Panc1 (cell line): ENCODE measurements at places on chromosomes 3 and 15. TPM values are rescaled to one million over a fixed set of nuclear protein-coding genes. Genes with fewer than 3 reads are reported as not detected.
A peak's percentile ranks its signal among the peaks of the same experiment; 100 is the strongest.

DNA sequence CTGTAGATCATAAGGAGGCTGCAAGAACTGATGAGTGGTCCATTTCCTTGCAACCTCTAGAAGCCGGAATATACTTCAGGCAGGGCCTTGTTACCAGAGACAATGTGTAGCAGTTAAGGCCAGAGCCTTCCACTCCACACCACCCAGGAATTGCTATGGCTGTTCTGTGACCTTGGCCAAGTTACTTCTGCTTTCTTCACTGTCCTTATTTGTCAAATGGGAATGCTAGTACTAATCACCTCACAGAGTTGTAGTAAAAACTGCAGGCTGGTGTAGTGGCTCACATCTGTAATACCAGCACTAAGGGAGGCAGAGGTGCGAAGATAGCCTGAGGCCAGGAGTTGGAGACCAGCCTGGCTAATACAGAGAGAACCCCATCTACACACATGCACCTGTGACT is 28.7 kb upstream of the RPN1 start:
- H3K4me1 ChIP-seq, result peaks cover 13% of the 10 kb centered on the region
- peak overlapping the region; percentile 51 for H3K27ac ChIP-seq
- no peaks in the 10 kb centered on the region for H3K27me3 ChIP-seq
- no peak for DNase-seq
- no peak overlapping the region for H3K4me3 ChIP-seq
- H3K36me3 ChIP-seq, result no peaks in the 10 kb centered on the region

Gene IRAK2
- total RNA-seq, result 25.1 TPM

- no peak for DNase-seq
- no peak overlapping the region for H3K27ac ChIP-seq
- no peaks in the 10 kb centered on the region for H3K27me3 ChIP-seq
- peaks cover 5% of the 10 kb centered on the region; the same call in 1 of the 2 replicates for H3K4me1 ChIP-seq
- no peak overlapping the region for H3K4me3 ChIP-seq
- H3K36me3 ChIP-seq, result no peaks in the 10 kb centered on the region
These were observed 431.2 kb downstream of the LPP start for GRCh38 chr3:188584958-188585689.

DNA sequence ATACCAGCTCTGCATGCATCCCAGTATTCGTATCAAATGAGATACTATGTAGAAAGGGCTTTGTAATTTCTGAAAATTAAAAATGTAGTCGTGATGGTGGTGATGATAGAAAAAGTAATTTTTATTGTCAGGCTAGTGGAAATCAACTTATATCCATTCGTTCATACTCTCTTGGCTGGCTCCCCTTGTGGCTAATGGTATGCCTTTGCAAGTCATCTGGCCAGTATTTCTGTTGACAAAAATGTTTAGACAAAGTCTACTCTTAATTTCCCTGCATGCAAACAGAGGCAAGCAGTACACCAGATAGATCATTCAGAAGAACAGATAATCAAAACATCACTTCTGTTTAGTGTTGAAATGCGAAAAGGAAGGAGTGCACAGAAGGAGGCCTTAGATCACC is 49.6 kb upstream of the DUT start:
- no peak overlapping the region for H3K4me3 ChIP-seq
- H3K36me3 ChIP-seq, result no peaks in the 10 kb centered on the region
- DNase-seq, result no peak

Gene CADM2
- total RNA-seq, result 0.64 TPM

Gene PLCH1
- total RNA-seq, result 0.03 TPM

Gene GREM1
- 0.41 TPM for total RNA-seq

Gene GHSR
- not detected for total RNA-seq

Gene ALPK3
- total RNA-seq, result 1.0 TPM

DNA sequence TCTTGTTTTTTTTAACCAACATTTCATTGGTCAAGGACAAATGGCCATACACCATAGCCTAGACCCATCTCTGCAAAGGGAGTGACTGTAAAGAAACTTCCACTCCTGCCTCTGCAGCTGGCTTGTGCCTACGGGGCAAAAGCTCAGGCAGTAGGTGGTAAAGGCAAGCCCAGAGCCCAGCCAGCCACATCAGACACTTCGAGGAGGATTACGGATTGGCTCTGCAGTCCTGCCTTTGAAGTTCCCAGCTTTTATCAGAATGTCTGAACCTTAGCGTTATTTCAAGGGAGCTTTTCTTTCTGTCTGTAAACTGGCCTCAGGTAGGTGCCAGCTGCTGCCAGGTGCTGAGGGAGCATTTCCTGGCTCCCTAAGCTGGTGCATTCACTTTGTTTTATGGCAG is 15.6 kb downstream of the ZNF710 start:
- H3K27ac ChIP-seq, result no peak overlapping the region
- H3K4me1 ChIP-seq, result 0 out of 2 replicates have a peak, but pooled peaks cover 2% of the 10 kb centered on the region
- H3K27me3 ChIP-seq, result no peaks in the 10 kb centered on the region
- no peaks in the 10 kb centered on the region for H3K36me3 ChIP-seq

DNA sequence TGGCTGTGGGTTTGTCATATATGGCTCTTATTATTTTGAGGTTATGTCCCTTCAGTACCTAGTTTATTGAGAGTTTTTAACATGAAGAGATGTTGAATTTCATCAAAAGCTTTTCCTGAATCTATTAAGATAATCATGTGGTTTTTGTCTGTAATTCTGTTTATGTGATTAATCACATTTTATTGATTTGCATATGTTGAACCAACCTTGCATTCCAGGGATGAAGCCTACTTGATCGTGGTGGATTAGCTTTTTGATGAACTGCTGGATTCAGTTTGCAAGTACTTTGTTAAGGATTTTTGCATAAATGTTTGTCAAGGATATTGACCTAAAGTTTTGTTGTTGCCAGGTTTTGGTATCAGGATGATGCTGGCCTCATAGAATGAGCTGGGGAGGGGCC is 33.1 kb upstream of the IQCF2 start:
- no peaks in the 10 kb centered on the region for H3K27me3 ChIP-seq
- no peak overlapping the region for H3K4me3 ChIP-seq
- H3K4me1 ChIP-seq, result no peaks in the 10 kb centered on the region
- DNase-seq, result no peak
- no peaks in the 10 kb centered on the region for H3K36me3 ChIP-seq
- no peak overlapping the region for H3K27ac ChIP-seq

Gene CCR9
- not detected for total RNA-seq

Gene EEF1AKMT4
- 10.7 TPM for total RNA-seq
